NCI-H510A treated with DMSO at 0.1 percent for 48 hours (cell line): ENCODE measurements at places on chromosomes 2 and 18.

DNA sequence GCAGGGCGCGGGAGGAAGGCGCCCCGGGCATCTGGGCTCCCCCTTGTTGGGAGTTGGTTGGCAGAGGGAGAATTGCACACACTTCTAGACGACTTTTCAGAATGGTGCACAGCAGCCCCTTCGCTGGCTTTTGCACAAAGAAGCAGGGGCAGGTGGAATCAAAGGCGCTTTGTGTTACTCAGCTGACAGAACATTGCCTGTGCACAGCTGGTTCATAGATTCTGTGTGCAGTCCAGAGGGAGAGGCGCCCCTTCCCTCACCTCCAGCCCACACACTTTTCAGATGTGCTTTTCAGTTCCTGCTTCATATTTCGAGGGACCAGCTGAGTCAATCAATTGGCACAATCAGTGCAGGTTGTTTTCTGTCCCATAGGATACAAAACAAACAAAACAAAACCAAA is 348.4 kb upstream of the RAB12 start:
- DNase-seq = no peak

GRCh38 chr2:20961858-20962257 is 82.0 kb downstream of the APOB start:
- DNase-seq = no peak

DNA sequence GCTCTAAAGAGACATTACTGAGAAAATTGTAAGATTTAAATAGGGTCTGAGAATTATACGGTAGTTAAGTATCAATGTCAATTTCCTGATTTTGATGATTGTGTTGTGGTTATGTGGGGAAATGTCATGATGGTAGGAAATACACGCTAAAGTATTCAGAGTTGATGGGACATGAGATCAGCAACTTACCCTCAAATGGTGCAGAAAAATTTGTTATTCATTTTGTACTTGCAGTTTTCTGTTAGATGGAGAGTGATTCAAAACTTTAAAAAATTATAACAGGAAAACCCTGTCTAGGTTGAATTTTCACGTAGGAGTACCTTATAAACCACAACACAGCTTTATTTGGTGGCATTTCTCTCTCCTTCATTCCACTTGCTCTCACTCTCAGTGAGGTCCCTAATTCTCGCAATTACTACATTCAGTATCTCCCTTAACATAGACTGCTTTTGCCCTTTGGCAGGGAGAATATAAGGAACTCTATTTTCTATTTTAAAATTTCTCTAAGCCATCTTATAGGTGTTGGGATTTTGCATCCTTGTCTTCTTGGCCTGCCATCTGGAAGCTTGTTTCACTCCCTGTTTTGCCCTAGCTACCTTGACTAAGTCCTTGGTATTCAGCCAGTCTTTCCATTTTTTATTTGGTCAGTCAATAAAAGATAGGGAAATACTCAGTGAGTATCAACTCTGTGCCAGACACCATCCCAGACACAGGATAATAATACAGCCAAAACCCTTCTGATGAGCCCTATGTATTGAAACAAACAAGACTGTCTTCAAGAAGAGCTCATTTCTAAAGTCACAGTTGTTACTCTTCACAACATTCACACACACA is 550.6 kb upstream of the ACVR2A start:
- DNase-seq = no peak

- peak; percentile 48 for DNase-seq
These were observed 477.2 kb downstream of the TRIB2 start for GRCh38 chr2:13193900-13194299.

- DNase-seq = no peak
These were observed 462.2 kb downstream of the BCL11A start for GRCh38 chr2:60091266-60091665.

DNA sequence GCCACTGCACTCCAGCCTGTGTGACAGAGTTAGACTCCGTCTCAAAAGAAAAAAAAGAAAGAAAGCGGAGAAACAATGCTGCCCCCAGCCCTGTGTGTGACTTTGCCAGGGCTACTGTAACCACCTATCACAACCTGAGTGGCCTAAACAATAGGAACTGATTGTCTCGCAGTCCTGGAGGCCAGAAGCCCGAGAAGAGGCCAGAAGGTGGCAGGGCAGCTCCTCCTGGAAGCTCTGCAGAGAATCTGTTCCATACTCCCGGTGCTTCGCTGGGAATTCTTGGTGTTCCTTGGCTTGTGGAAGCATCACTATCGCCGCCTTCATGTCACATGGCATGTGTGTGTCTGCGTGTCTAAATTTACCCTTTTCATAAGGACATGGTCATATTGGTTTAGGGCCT is 14.4 kb upstream of the RAB17 start:
- DNase-seq = no peak

GRCh38 chr2:352696-353095 is 64.8 kb upstream of the ALKAL2 start:
- no peak for DNase-seq

DNA sequence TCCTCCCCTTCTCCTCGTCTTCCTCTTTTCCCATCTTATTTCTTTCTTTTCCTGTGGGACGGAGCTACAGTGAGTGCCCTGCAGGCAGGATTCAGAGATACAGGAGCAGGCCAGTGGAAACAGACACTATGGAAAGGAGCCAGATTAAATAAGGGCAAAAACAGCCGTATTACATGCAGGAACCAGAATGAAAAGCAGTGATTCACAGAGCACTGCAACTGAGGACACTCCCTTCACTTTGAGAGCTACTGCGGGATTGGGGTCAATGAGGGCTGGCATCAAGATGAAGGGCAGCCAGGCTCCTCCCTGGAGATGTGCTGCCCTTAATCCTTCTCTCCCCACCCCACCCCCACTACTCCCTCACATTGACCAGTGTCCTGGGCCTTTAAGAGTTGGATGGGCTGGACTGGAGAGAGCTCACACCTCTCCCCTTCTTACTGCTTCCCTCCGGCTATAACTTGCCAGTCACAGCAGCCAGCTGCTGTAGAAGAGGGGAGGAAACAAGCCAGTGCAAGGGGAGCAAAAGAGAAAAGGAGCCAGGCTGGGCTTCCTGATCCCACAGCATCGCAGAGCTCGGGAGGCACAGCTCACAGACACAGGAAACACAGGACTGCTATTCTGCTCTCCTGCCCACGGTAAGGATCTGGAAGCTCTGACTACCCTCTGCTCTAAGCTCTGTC is at the start of gene PLCD4:
Gene PLCD4 (plus strand): TSS at position 464 of the 680 bp plus-strand sequence. CDS start 7,841 bp downstream, outside the sequence.
- DNase-seq = no peak

GRCh38 chr2:232809349-232810124 is 33.2 kb upstream of the KCNJ13 start:
- DNase-seq = no peak

- DNase-seq = no peak
These were observed 106.7 kb downstream of the ACKR3 start for GRCh38 chr2:236676136-236676873.

DNA sequence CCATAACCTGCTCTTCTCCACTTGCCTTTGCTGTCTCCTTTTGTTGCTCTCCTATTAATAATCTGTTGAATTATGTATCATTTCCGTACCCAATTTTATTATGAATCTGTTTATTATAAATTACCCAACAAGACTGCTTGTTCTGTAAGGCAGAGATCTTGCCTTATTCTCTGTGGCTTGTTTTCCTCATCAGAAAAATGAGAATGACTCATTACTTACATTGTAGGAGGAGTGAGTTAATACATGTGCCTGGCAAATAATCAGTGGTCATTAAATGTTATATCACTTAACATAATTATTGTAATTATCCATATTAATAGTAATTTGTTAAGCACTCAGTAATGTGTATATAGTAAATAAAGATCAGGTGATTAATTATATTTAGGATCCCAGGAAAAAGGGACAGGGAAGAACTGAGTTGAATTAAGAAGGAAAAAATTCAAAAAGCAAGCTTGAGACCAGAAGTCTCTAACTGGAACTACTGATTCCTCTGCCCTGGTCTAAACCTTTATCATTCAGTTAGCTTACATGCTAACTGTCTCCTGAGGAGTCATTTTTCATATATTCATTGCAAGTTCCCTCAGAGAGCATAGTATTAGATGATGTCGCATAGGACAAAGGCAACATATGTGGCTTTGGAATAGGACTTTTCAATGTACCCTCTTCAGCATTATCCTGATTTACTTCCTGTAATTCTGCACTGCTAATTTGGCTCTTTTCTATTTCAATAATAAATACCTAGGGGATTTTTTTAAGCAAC is 335.7 kb downstream of the GALNT13 start:
- DNase-seq = no peak

- DNase-seq = peak; percentile 66
These were observed 158.8 kb upstream of the ZEB2 start for GRCh38 chr2:144678736-144679135.

- DNase-seq = no peak
These were observed 203.8 kb downstream of the TNS1 start for GRCh38 chr2:217798743-217799562.

DNA sequence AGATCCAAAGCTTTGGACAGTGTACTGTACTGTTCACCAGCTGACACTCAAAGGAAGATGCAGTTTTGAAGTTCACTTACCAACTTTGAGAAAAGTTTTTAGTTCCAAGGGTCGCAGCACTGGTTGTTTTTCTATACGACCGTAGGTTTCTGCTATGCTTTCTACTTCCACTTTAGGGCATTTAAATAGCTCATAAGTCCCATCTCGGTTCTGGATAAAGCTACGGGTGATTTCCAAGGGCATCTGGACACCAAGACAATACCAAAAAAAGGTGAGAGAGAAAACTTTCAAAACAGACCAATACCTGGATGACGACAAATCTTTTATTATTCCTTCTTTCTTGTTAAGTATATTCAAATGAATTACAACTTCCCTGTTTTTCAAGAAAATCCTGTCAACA is 30.3 kb downstream of the C2orf42 start:
- DNase-seq = no peak

DNA sequence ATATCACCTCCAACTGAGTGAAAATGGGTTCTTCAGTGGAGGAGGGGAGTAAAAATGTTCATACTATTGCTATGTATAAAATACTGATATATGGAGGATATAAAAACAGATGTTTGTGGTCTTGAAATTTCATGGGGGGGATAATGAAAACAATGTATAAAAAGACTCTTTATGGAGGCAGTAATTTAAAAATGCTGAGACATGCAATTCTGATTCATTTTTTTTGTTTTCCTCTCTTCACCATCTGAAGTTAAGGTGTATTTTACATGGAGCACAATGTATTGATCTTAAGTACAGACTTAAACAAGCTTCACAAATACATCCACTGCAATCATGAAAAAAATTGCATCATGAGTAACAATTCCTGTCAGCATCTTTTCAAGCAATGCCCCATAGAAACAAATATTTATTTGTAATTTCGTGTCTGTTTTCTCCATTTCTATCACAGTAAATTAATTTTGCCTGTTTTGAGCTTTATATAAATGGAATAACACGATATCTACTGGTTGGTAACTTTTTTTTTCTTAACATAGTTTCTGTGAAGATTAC is 393.2 kb upstream of the ZNF804A start:
- DNase-seq = no peak

GRCh38 chr18:54558609-54559585 is 32.1 kb upstream of the DYNAP start:
- peak; percentile 21 for DNase-seq

DNA sequence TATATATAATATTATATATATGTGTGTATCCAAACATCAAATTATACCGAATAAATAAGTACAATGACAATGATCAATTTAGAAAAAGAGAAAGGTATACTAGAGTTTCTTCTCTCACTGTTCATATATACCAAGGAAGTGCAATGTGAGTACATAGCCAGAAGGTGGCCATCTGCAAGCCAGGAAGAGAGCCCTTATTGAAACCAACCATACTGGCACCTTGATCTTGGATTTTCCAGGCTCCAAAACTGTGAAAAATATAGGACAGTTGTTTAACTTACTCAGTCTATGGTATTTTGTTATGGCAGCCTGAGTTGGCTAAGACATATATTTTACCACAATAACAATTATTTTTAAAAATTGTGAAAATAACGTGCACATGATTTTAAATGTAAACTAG is 1490.2 kb upstream of the SLC39A10 start:
- DNase-seq = peak; percentile 41

DNA sequence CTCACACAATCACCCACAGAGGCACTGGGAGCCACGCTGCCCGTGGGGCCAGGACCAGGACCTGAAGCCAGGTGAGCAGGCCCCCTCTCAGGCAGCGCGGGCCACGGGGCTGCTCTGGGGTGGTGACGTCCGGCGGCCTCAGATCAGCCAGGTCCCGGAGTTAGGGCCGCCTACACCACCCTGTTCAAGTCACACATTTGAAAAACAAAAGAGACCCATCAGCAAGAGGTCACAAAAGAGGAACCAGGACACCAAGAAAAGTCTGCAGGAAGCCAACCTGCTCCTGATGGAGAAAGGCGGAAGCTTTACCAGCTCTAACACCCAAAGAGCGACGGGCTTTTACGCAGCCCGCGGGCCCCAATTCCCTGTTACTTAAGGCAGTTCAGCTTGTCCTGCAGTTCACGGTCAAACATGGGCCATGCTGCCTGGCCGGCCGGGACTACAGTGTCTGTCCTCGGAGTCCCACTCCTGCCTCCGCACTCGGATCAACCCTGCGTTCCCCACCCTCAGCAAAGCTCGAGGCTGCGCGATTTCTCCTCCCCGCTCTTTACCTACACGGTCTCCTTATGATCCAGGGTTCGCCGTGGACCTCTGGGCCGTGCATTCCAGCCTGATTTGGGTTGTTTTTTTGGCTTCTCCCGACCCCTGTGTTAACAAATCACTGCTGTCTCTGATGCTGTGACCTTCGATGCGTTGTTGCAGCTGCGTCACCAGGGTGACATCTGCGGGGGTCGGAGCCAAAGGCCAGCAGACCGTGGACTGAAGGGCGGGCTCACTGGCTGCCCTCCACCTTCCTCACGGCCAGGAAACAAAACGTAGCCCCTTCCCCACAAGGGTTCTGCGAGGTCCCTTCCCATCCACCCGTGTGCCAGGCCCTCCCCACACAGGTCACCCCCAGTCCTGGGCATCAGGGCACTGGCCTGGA is 31.0 kb downstream of the SNORC start:
- DNase-seq = no peak

- DNase-seq = no peak
These were observed 1348.7 kb upstream of the NXPH2 start for GRCh38 chr2:140128909-140129308.

- no peak for DNase-seq
These were observed 147.2 kb downstream of the DTNA start for GRCh38 chr18:34857320-34857719.

- no peak for DNase-seq
These were observed 178.4 kb downstream of the KCNE4 start for GRCh38 chr2:223230352-223230751.

- DNase-seq = no peak
These were observed 79.3 kb upstream of the RNU4ATAC start for GRCh38 chr2:121451398-121451797.

DNA sequence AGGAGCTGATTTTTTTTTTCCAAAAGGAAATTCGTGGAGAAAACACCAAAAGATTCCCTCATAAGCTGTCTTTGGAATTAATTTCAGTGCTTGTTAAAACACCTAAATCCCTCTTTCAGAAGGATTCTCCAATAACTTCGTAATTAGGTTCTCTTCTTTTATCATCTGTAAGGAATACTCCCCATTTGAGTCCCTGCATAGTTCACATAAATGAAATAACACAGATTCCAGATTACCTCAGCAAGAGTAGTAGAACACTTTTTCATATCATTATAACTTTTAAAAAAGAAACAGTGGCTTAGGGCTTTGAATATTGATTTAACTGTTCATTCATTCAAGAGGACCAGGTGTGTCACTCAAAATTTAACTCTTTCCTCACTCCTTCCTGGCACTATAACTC is 55.5 kb downstream of the ARHGAP28 start:
- DNase-seq = no peak
